ENCODE measurements at places on chromosomes 7 and 10.

DNA sequence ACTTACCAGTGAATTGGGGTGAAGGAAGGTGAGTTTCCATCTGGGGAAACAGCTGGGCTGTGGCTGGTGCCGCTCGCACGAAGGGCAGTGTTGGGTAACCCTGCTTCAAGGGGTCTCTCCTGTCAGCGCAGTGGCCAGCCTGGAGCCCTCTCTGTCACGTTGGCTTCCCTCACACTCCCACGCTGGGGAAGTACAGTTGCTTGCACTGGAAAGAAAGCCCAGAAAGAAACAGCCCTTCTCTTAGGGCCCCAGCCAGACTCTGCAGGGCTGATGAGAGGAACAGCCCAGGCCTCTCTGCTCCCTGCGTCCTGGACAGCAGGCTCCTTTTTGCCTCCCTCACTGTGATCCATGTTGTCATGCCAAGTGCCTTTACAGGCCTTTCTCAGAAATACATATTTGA, 40.3 kb upstream of the TRIM8 start:
- no peak for DNase-seq

- DNase-seq: peak; percentile 29
Observed at GRCh38 chr10:103542764-103543616, 49.5 kb downstream of the NEURL1 start.

DNA sequence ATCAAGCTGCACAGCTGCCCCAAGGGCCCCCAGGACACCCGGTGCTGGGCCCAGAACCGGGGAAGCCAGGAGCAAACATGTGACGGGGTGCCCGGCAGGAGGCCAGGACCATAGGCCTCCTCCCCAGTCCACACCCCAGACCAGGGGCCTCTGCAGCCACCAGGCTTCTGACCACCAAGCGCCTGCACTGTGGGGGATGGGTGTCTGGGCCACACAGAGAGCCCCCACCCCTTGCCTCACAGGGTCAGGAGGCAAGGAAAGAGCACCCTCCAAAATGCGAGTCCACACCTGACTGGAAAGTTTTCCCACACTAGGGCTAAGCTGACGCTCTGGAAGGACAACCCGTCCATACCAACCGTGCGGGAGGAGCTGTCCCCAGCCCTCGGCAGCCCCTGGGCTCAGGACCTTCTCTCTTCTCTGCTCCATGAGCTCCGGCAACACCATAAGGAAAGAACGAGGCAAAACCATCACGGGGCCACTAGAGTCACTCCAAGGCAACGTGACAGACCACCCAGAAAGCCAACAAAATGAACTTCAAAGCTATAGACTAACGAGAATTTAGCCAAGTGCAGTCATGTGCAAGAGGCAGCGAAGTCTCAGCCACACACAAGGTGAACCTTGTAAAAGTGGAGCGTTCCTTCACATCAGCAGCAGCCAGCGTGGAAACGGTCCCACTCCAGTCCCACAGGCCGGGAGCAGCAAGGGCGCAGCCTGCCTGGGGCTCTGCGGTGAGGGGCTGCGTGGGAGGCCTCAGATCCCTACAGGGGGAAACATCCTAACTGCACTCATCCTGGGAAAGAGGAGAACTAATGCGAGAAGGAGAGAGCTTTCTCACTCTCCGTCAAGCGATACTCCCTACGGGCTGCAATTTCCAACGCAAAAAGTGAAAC, 5.1 kb downstream of the STK32C start:
- DNase-seq: no peak

DNA sequence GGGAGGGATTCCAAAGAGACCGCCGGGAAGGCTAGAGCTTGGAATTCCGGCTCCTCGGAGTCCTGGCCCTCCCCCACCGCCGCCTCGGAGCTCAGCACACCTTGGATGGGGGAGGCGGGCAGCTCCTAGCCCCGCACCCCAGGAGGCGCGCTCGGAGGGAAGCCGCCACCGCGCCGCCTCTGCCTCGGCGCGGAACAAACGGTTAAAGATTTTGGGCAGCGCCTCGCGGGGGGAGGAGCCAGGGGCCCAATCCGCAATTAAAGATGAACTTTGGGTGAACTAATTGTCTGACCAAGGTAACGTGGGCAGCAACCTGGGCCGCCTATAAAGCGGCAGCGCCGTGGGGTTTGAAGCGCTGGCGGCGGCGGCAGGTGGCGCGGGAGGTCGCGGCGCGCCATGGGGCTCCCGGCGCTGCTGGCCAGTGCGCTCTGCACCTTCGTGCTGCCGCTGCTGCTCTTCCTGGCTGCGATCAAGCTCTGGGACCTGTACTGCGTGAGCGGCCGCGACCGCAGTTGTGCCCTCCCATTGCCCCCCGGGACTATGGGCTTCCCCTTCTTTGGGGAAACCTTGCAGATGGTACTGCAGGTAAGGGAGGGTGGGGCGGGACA, at the start of gene CYP26A1:
Gene CYP26A1 (plus strand): TSS at position 355 of the 608 bp plus-strand sequence. CDS start 42 bp downstream, at position 397.
- no peak for DNase-seq

DNA sequence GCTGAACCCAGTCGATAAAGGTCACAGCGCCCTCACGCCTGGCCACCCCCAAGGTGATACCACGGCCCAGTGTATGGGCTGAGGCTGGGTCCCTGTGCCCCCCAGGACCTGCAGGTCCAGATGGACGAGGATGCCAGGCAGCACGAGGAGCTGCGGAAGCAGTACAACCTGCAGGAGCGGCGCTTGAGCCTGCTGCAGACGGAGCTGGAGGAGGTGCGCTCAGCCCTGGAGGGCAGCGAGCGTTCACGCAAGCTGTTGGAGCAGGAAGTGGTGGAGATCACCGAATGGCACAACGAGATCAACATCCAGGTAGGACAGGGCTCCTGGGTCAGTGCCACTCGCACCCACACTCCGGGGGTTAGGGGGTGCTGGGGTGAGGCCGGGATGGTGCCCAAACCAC, 24.2 kb upstream of the ARPC1A start:
- DNase-seq: no peak

DNA sequence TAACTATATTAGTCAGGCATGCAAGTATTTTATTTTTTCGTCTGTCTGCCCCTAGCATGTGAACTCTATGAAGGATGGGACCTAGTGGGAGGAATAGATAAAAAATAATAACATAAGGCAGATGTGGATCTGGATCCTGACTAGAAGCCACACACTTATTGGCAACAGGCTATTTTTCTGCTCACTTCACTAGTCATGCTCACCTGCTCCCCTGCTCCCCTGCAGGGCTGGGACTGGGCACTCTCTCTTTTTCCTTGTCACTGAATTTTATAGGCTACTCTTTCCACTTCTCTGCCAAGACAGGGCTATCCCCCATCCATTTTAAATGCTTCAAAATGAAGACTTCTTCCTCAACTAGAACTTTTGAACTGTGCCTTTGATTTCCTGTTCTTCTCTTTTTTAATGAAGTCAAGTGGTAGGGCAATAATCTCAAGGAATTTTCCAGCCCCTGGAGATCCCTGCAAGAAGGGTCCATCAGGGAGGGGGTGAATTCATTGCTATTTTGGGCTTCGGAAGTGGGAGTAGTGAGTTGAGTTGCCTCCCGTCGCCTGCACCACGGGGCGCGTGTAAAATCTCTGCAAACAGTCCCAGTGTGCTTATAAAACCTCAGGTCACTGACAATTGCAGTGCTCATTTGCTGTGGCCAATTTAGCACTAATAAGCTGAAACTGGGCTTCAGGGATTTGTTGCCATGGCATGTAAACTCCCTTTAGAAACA, 156.7 kb upstream of the NPVF start:
- DNase-seq: no peak

DNA sequence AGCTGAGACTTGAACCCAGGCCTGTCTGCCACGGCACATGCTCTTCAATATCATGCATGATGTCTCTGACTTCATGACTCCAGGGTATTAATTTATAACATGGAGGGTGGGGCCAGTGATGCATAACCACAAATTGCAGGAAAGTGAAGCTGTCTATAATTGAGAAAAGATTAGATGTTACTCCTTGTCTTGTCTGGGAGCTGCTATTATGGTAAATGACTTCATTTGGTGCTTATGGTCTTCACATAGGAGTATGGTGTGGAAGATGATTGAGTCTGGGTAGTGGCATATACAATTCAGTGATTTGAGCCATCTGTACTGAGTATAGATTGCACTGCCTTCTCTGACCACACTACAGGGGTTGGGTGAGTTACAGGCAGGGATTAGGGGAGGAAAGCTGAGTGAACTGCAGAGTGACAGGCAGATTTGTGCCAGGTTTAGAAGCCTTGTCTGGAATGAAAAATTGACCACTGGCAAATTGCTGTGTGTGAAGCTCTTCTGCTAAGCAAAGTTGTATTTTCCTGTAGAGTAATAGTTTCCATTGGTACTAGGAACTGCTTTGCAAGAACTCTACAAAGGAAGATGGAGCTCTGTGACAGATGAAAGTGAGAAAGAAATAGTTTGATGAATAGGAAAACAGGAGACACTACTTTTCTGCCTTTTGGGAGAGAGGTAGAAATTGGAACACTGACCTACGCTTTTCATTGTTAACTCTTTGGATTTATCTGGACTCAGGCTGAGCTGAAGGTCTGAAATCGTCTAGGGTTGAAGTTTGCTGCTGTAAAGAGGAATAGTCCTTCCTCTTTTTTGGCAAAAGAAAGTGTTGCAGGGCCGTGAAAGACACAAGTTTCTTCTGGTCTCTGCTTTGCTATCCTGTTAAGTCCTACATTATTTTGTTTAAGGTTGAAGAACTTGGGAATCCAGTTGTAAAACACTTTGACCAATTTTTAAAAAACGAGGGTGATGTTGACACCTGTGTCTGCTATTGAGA, 2.7 kb downstream of the SND1 start:
- DNase-seq: no peak

DNA sequence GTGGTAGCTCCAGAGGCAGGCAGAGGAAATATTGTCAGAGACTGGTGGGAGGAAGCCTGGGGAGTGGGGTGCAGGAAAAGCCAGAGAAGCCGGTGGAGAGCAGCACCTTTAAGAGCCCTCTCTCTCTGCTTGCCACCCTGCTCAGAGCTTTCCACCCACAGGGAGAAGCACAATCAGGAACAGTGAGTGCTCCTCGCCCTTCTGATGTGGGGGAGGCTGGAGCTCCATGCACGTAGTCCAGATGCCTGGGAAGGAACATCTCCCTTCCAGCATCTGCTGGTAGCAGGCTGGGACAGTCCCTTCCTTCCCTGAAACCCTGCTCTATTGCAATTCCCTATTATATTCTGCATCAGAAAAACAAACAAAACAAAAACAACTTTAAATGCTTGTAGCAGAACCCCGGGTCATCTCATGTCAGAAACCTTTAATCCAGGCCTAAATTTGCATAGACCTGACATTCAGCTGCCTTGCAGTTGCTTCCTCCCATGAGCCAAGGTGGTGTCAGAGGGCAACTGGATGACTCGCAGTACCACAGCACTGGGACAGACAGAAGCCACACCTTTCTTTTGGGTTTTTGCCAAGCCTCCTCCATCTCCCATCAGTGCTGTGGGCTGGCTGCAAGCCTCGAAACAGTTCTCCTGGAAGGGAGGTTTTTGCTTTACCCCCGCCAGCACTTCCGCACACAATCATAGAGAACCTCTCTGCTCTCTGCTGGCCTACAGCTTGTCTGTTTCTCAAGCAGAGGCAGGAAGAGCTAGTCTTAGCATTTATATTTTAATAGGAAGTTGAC, 13.1 kb downstream of the AVPI1 start:
- DNase-seq: no peak

DNA sequence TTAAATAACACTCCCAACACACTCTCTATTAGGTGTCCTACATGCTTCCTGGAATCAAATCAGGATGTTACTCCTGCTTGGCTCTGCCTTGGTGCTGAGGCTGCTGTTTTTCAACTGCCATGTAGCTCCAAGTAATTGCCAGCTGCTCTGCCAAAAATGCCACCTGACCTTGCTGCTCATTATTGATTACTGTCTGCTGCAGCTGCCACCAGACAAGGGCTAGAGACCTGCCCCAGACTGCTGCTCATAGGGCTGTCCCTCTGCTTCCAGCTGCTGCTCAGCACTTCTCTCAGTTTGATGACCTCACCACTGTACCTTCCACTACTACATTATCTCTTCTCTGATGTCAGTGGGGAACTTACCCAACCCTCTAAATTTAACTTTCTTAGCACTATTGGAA, 102.5 kb downstream of the PCLO start:
- DNase-seq: no peak

GRCh38 chr10:14530465-14530864, 199.7 kb upstream of the FRMD4A start:
- DNase-seq: no peak

GRCh38 chr10:30639946-30640786, 10.6 kb upstream of the LYZL2 start:
- DNase-seq: peak; percentile 37

- peak; percentile 52 for DNase-seq
Observed at GRCh38 chr10:69516316-69516715, 56.9 kb downstream of the NEUROG3 start.

DNA sequence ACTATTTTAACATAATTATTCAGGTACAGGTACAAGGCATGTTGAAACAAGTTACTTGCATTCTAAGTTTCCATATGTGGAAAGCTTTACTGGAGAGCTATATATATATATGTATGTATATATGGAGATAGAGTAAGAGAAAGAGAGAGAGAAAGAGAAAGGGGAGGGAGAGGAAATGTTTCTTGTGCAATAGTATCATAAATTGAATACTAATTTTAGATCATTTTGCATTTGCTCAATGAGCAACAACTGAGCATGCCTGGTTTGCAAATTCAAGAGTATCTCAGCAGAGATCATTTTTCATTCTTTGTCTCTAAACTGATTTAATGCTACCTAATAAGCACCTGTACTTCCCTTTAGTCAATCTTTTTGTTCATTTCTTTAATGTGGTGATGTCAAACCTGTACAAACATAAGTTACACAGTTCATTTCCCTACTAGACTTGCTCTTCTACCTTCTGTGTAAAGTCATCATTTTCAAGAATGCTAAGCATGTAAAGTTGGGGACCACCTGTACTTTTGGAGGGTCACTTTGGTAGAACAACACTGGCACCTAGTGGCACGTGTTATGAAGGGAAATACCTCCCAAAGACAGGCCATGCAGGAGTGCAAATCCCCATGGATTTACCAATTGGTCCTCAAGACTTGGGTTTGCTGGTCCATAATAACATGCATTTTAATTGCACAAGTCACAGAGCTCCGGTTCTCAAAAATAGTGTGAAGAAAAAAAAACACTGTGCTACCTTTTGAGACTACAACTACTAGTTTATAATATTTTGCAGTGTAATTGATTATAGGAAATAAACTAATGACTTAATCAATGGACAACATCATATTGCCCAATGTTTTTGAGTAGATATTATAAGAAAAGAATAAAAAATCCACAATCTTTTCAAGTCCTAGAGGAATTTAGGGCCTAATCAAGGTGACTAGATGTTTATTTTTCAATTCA, 431.2 kb upstream of the IGFBP3 start:
- peak; percentile 47 for DNase-seq

- DNase-seq: no peak
Observed at GRCh38 chr10:91088300-91089140, 131.9 kb upstream of the PCGF5 start.

DNA sequence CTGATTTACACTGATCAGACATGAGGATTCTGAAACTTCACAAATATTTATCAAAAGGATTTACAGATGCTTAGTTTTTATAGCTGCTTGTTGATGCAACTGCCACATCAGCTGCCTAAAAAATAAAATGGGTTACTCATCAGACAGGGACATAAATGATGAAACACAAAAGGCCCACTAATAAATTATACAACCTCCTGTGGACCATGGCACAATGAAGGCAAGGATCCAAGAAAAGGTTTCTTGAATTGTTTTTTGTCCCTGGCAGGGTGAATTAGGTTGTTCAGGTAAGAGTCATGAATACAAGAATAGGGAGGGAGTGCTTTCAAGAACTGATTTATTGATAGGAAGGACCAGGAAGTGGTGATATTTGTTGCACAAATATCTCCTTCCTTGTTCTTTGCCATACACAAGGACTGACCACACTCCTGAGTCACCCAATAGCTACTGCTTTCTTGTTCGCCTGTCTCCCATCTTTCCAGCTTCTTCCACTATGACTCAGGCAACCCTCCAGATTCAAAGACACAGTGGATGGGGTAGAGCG, 234.5 kb downstream of the AHR start:
- DNase-seq: no peak

- no peak for DNase-seq
Observed at GRCh38 chr10:54094321-54094720, 706.7 kb downstream of the PCDH15 start.
